Breast epithelium (tissue), 4 donors: ENCODE measurements at places on chromosomes 2 and 18. TPM values are rescaled to one million over a fixed set of nuclear protein-coding genes. Genes with fewer than 3 reads are reported as not detected.
A peak's percentile ranks its signal among the peaks of the same experiment; 100 is the strongest.

- no peaks in the 10 kb centered on the region for H3K4me1 ChIP-seq
- H3K36me3 ChIP-seq = no peaks in the 10 kb centered on the region
- no peak overlapping the region for H3K4me3 ChIP-seq
- DNase-seq = no peak
Measured at GRCh38 chr2:33304032-33304864, 172.2 kb upstream of the RASGRP3 start.

DNA sequence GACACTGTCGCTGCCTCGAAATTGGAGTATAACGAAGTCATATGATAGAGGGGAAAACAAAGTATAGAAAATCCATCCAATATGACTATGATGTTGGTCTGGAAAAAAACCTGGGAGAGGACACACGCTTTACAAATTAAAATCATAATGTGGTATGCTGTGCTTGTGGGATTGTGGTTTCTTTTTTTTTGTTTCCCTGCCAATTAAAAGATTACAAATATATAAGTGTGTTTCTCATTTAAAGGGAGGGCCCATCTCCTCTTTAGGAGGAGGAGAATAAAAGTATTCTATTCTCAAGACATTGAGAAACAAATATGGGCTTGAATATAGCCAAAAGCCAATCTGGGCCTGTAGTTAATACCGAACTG is 86.6 kb downstream of the EPHA4 start:
- no peaks in the 10 kb centered on the region for H3K4me1 ChIP-seq
- H3K27me3 ChIP-seq = no peaks in the 10 kb centered on the region
- no peak for DNase-seq
- H3K36me3 ChIP-seq = no peaks in the 10 kb centered on the region
- no peak overlapping the region for H3K27ac ChIP-seq

DNA sequence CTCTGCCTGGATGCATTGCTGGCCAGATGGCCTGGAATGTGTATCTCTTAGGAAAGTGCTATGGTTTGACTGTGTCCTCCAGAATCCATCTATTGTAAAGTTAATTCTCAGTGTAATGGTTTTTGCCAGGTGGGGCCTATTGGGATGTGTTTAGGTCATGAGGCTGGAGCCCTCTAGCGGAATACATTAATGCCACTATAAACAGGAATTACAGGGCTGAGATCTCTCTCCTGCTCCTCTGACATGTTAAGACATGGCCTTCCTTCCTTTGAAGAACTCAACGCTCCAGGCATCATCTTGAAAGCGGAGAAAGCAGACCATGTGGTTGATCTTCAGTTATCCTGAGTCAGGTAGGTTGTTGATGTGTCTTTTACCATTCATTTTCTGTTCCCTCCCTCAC is 276.4 kb downstream of the RPIA start:
- H3K4me1 ChIP-seq = no peaks in the 10 kb centered on the region
- no peaks in the 10 kb centered on the region for H3K27me3 ChIP-seq
- H3K27ac ChIP-seq = no peak overlapping the region
- no peak for DNase-seq
- H3K4me3 ChIP-seq = no peak overlapping the region

DNA sequence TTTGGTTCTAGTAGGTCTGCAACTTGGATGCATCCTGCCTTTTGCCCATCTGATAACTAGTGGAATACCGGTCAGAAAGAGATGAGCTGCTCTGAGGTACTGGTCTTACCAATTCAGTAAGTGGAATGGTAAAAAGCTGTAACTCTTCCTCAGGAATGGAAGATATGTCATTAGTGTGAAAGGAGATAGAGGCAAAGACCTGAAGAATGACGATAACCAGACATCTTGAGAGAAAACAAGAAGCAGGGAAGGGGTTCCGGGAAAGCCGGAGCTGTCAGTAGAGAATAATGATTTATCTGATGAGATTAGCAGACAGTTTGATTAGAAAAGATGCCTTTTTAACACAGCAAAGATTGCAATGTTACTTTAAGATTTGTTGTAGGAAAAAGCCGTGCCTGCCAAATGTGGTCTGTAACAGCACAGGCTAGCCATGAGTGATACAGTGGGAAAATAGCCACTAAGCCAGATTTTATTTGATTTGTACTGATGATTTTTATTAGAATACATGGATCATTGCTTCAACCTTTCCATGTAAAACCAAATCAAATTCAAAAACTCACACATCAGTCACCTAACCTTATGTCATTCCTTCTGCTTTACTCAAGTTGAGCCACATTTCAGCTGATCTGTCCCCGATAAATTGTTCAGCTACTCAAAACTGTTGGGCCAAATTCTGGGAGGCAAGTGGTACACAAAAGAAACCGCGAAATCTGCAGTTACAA is 110.0 kb downstream of the TCF4 start:
- H3K36me3 ChIP-seq = no peaks in the 10 kb centered on the region
- DNase-seq = no peak
- H3K4me3 ChIP-seq = peak overlapping the region; percentile 46

DNA sequence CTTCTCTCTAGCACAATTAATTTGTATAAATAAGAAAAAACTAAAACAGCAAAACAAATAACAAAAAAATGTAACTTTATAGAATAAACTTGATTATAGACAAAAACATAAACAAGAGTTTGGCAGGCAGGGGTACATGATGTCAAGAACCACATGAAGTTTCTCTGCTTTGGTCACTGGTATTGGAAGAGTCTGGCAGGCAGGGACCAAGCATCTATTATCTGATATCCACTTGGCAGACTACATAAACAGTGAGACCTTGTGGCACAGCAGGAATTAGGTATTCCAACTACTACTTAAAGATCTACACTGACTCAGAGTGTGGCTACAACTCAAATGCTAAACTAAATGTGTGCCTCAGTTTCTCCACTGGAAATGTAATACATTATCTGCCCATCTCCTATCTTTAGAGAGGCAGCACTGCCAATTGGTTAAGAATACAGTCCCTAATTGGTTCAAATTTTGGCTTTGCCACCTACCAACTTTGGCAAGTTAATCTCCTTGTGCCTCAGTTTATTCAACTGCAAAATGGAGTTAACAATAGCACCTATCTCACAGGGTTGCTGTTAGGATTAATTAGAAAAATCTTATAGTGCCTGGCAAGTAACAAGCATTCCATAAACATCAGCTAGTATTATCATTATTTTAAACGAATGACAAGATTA is 2.7 kb downstream of the MAP4K3 start:
- DNase-seq = no peak
- no peaks in the 10 kb centered on the region for H3K36me3 ChIP-seq
- no peaks in the 10 kb centered on the region for H3K27me3 ChIP-seq
- peaks cover 26% of the 10 kb centered on the region for H3K4me1 ChIP-seq
- H3K4me3 ChIP-seq = no peak overlapping the region
- H3K27ac ChIP-seq = peak overlapping the region; percentile 19

DNA sequence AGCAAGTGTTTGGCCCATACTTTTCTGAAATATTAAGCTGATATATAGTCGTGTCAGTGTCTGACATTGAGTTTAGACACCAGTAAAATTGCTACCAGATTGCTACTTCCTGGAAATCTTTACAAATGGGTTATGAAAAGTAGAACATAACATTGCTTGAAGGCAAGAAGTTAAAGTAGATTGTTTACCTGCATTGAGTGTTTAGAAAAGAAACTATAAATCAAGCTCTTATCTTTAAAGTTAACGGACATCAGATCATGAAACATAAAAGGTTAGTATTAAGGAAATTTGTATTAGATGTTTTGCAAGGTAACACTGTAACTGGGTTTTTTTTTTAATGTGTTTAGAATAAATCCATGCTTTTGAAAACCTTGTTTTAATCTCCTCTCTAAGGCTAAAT is 4.8 kb upstream of the YES1 start:
- H3K36me3 ChIP-seq = no peaks in the 10 kb centered on the region
- H3K4me1 ChIP-seq = no peaks in the 10 kb centered on the region
- no peak overlapping the region for H3K4me3 ChIP-seq
- H3K27me3 ChIP-seq = no peaks in the 10 kb centered on the region
- no peak for DNase-seq
- no peak overlapping the region for H3K27ac ChIP-seq

- H3K4me3 ChIP-seq = no peak overlapping the region
- no peak overlapping the region for H3K27ac ChIP-seq
- H3K36me3 ChIP-seq = no peaks in the 10 kb centered on the region
- H3K27me3 ChIP-seq = peaks cover 4% of the 10 kb centered on the region
- peak; percentile 41 for DNase-seq
- no peaks in the 10 kb centered on the region for H3K4me1 ChIP-seq
Measured at GRCh38 chr2:1571477-1572417, 158.5 kb downstream of the TPO start.

GRCh38 chr2:136012315-136012714 is 26.9 kb upstream of the DARS1 start:
- H3K27ac ChIP-seq = no peak overlapping the region
- no peaks in the 10 kb centered on the region for H3K36me3 ChIP-seq
- no peak for DNase-seq
- H3K4me3 ChIP-seq = no peak overlapping the region

DNA sequence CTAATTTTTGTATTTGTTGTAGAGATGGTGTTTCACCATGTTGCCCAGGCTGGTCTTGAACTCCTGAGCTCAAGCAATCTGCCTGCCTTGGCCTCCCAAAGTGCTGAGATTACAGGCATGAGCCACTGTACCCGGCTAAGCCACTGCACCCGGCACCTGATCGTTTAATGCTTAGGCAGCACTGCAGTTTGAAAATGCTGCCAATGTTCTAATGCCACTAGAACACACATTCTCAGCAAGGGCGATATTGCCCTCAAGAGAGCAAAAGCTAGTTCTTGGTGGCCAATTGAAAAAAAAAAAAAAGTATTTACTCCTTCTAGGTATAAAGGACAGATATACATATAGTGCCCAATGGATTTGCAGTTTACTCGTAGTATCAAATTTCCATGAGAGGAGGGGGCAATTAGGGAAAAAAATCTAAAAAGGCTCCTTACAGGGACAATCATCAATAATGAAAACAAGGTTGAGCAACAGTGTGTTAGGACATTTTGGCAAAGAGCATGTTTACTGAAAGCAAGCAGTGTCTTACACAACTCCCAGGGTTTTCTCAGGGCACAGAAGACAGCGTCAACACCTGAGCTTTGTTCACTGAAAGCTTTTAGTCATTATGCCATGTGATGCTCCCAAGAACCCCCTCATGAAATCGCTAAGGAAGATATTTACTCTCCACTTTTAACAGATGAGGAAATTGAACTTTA is 199.9 kb upstream of the PKDCC start:
- no peaks in the 10 kb centered on the region for H3K4me1 ChIP-seq
- H3K36me3 ChIP-seq = no peaks in the 10 kb centered on the region
- H3K27me3 ChIP-seq = no peaks in the 10 kb centered on the region
- peak overlapping the region; percentile 86 for H3K27ac ChIP-seq

GRCh38 chr2:237465515-237466148 is 21.4 kb upstream of the MLPH start:
- no peaks in the 10 kb centered on the region for H3K36me3 ChIP-seq
- H3K27ac ChIP-seq = no peak overlapping the region
- no peak overlapping the region for H3K4me3 ChIP-seq

IL1A gene
- total RNA-seq = 0.44 TPM

DNA sequence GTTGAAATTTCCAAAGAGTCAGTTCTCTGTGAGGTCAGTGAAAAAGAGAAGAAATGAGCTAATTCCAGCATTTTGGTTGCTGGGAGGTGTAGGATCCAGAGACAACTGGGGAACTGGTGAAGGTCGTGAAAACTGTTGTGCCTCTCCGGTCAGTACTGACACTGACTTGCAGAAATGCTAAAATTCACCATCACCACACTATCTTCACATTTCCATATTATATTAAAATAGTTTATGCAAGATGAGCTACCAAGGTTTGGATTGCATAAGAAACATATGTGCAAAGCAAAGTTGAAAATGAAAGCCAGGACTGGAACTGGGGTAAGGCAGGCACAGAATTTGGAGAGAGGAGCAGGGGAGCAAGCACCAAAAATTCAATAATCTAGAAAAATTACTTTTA is 21.8 kb downstream of the RIT2 start:
- no peaks in the 10 kb centered on the region for H3K4me1 ChIP-seq
- no peak overlapping the region for H3K27ac ChIP-seq
- H3K36me3 ChIP-seq = no peaks in the 10 kb centered on the region
- no peak overlapping the region for H3K4me3 ChIP-seq
- no peaks in the 10 kb centered on the region for H3K27me3 ChIP-seq

- no peaks in the 10 kb centered on the region for H3K27me3 ChIP-seq
- DNase-seq = no peak
- no peak overlapping the region for H3K27ac ChIP-seq
- H3K4me3 ChIP-seq = no peak overlapping the region
- no peaks in the 10 kb centered on the region for H3K36me3 ChIP-seq
Measured at GRCh38 chr2:220334210-220334609, 706.8 kb downstream of the SLC4A3 start.

VWC2L gene
- total RNA-seq = 0.15 TPM
